ENCODE measurements at places on chromosomes 1 and 21.

DNA sequence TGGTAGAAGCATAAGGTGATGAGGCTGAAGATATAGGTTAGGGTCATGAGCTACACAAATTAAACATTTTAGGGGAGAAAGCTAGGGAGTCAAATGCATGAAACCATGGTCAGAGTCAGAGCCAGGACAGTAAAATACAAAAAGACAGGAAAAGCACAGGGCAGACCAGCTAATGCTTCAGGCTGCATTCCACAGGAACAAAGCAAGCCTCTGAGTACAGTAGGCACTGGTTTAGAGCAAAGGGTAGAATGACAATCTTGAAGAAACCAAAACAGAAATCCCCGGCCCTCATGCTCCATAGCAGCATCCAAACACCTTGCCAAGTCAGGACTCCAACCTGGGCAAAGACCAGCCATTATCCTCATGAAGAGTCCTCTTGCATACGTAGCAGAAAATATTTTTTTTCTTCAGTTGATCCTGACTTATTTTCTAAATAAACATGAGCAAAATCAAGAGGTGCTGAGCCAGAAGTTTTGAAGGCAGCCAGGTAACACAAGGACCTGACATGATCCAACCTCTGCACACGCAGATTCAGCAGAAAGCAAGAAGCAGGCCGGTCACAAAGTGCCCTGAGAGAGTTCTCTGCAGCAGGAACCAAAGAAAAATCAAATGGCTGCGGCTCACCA, 273.1 kb downstream of the TTLL7 start:
- no peak for ATAC-seq

- ATAC-seq, result no peak
Measured at GRCh38 chr1:59249396-59250137, 47.3 kb upstream of the FGGY start.

- ATAC-seq, result no peak
Measured at GRCh38 chr21:37561941-37562919, 195.7 kb downstream of the DYRK1A start.

- peak; percentile 77 for ATAC-seq
Measured at GRCh38 chr1:1825217-1825616, 46.9 kb upstream of the NADK start.

All from activated T-helper 17 cell treated with anti-CD3 and anti-CD28 coated beads, Interleukin-2, amount 50 U/mL, for 72 hours (primary cell).